ENCODE measurements at places on chromosomes 6 and 20.

- no peak for DNase-seq
These were observed 162.2 kb upstream of the BMP5 start for GRCh38 chr6:56037601-56038000.

DNA sequence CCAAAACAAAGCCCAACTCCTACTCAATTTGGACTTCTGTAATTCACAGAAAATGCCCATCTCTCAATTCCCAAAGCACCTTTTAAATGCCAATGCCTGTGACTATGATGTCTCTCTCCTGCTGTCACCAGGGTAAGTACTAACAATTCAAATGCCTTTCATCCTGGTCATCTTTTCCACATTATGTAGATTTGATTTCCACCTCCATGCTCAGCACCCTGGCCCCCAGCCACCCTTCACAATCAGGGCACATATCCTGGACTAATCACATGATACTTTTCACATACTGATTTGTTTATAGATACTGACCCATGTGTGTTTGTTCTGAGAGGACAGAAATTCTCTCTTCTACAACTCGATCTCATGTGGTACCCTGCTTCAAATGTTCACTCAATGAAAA is 236.3 kb downstream of the PTPRK start:
- no peak for DNase-seq

GRCh38 chr20:37986873-37987601 is 46.2 kb downstream of the TTI1 start:
- peak; percentile 64 for DNase-seq

DNA sequence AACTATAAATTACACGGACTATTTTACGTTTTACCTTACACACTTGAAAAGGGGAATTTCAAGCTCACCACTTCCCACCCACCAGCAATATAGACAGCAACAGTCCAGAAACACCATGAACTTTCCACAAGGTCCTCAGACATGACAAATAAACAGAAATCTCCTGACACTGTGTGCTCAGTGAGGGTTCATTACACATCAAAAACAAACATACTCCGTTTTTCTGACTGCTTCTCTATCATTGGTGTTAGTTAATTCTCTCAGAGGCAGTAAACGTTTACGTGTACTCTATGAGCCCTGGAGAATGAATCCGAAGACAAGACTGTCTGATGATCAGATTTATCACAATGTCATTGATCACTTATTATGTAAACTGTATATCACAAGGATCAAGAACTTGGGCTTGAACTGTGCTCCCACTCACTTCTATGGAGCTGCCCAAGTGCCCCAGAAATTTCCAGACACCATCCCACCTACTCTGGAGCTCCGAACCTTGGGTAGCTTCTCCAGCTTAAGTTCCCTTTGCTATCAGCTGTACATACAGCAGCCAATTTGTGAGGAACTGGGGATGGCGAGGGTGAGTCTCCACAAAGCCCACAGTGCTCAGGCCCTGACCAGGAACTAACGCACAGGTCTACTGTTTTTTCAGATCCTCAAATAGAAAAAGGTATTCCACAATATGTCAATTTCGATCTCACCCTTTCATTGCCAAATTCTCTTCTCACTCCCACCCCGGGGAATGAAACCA is 86.0 kb downstream of the ALDH8A1 start:
- DNase-seq, result no peak

- no peak for DNase-seq
These were observed 183.7 kb downstream of the MBOAT1 start for GRCh38 chr6:20028562-20028961.

GRCh38 chr6:43869792-43870659 is 100.0 kb downstream of the VEGFA start:
- no peak for DNase-seq

DNA sequence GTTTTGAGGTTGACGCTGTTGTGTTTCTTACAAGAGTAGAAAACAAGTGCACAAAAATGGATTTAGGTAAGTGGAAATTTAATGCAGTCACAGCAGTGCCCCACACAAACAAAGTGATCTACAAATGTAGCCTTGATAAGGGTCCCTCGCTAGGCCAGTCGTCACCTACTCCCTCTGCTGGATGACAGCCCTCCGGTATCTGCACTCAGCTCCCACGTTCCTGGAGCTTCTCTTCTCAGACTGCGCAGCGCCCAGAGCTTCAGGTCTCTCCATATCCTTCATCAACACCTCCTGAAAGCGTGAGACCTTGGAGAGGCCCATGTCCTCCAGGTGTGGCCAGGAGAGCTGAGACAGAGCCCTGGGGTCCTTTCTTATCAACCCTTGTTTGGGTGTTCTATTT is 58.3 kb upstream of the MAP3K4 start:
- no peak for DNase-seq

DNA sequence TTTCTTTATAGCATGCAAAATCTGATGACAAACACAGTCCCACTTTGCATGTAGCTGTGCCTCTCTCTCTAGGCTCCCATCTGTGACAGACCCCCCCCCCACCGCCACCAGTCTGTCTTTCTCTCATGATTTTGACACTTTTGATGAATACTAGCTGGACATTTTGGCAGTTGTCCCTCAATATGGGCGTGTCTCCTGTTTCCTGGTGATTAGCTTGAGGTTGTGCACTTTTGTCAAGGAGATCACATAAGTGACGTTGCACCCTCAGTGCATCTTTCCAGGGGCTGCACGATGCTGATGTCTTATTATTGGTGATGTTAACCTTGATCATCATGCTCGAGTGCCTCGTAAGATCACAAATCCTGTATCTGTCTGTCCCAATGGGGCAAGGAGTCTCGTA is 155.1 kb downstream of the EYA2 start:
- DNase-seq, result no peak

DNA sequence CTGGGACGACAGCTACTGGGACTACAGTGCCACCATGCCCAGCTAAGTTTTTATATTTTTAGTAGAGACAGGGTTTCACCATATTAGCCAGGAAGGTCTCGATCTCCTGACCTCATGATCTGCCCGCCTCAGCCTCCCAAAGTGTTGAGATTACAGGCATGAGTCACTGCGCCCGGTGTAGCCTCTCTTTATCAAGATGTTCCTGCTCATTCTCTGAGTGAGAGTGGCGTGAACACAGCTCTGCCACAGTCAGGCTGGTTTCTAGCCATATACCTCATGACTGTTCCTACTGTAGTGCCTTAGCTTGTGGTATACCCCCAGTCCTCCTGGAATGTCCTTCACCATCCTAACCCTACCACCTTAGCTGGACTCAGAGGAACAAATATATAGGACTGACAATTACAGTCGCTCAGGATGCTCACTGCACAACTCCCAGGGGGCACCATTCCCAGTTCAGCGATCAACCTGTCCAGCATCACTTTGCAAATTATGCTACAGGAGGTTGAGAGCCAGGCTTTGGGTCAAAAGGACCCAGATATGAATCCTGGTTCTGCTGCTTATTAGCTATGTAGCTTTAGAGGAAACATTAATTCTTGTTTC is 86.3 kb downstream of the CHMP4B start:
- DNase-seq, result no peak

- DNase-seq, result no peak
These were observed 365.3 kb upstream of the PTCHD4 start for GRCh38 chr6:48476257-48476656.

GRCh38 chr6:134517145-134517658 is 199.3 kb upstream of the SGK1 start:
- DNase-seq, result peak; percentile 73

DNA sequence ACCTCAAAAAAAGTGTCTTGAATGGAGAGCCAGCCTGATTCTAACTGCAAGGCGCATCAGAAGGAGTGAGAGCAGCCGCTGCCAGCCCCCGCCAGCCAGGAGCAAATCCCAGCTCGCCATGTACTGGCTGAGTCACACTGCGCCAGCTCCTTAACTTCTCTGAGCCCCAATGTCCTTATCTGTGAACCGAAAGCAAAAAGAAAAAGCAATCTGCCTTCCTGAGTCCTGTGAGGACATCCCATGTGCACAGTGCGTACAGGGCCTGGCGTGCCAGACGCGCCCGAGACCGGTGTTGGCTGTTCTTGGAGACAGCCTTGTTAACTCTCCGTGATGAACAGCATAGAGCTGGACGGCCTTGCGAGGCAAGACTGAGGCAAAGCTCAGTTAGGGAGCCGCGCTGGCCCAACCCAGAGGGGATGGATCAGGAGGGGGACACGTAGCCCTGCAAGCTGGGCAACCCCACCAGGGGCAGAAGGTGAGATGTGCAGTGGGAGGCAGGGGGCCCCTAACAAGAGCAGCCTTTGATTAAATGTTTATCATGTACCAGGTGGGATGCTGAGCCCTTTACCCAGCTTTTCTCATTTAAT is 122.7 kb downstream of the AGPAT4 start:
- no peak for DNase-seq

GRCh38 chr20:42565235-42565995 is 624.3 kb downstream of the PTPRT start:
- DNase-seq, result no peak

DNA sequence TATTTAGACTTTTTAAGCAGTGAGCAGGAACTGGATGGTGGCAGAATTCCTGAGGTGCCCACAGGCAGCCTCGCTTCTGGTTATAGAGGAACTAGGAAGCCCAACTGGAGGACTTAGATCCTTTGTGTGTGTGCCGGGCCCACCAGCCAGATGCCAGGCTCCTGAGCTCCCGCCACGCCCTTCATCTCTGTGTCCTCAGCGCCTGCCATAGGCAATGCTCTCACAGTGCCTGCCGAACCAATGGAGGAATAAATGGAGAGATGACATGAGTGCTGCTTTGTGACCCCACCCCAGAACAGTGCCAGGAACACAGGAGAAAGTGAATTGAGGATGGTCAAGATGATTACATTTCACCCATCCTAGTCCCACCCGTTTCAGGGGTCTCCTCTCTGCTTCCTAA is 146.0 kb downstream of the UNC5CL start:
- no peak for DNase-seq

- DNase-seq, result no peak
These were observed 128.3 kb downstream of the MAP3K7 start for GRCh38 chr6:90458353-90459224.

- peak; percentile 74 for DNase-seq
These were observed 31.0 kb upstream of the PCMTD2 start for GRCh38 chr20:64224351-64225170.

DNA sequence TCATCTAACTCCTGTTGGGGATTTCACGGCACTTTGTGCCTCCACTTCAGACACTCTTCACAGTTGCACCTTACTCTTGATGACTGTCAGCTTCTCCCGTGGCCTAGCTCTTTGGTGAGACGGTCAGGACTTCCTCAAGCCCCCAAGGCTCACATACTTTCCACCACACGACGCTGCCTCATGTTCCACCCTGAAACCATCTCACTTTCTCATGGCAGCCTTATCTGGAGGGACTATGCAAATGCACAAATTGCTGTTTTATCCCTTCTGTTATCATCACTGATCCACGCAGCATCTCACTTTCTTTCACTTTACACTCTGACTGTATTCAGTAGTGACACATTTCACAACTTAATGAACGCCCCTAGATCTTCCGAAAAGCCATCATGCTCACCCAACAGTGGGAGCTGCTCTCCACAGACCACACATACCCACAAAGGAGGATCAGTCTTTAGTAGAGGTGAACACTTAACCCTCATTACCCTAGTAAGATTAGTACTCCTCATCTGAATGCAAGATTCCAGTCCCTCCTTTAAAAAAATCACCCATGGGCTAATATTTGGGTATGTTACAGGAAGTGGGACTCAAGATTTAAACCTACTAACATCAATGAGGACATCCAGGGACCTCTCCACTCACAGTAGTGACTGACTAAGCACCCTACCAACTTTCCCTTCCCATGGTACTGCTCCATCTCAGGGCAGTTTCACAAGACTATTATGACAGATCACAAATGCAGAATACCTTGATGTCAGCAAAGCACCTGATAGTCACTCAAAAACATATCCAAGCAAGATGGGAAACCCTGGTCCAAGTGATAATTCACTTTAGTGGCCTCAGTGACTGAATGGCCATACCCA is 35.4 kb downstream of the FYN start:
- no peak for DNase-seq

GRCh38 chr6:82348130-82348529 is 15.5 kb upstream of the TPBG start:
- no peak for DNase-seq

DNA sequence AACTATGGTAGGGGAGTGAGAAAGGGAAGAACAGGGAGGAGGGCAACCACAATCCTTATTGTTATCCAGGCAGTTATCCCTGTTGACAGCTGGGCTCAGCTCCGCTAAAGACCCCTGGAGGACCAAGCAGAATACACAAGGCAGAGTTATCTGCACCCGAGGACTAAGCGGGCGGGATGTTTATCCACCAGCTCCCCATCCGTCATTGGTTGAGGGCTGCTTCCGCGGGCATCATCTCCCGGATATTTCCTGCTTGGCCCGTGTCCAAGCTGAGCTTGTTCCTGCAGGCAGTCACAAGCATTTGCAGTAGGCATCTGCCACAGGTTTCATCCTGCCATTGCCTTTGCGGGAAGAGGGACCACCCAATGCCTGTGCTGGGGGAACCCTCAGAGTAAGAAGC is 102.1 kb downstream of the DLGAP4 start:
- DNase-seq, result no peak

DNA sequence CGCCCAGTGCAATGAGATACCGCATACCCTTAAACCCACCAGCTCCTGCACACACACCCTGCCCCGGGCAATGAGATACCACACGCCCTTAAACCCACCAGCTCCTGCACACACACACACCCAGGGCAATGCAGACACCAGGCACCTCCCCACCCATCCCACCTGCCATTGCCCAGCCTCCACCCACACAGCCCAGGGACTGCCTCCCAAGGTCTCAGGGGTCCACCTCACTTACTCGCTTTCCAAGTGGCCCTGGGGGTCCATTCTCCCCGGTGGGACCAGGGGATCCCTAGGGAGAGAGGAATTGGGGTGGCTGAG is 24.0 kb downstream of the COL11A2 start:
- peak; percentile 40 for DNase-seq

GRCh38 chr20:60970601-60971000 is 281.5 kb upstream of the CDH4 start:
- no peak for DNase-seq

GRCh38 chr20:62736407-62737071 is 27.9 kb downstream of the NTSR1 start:
- no peak for DNase-seq

DNA sequence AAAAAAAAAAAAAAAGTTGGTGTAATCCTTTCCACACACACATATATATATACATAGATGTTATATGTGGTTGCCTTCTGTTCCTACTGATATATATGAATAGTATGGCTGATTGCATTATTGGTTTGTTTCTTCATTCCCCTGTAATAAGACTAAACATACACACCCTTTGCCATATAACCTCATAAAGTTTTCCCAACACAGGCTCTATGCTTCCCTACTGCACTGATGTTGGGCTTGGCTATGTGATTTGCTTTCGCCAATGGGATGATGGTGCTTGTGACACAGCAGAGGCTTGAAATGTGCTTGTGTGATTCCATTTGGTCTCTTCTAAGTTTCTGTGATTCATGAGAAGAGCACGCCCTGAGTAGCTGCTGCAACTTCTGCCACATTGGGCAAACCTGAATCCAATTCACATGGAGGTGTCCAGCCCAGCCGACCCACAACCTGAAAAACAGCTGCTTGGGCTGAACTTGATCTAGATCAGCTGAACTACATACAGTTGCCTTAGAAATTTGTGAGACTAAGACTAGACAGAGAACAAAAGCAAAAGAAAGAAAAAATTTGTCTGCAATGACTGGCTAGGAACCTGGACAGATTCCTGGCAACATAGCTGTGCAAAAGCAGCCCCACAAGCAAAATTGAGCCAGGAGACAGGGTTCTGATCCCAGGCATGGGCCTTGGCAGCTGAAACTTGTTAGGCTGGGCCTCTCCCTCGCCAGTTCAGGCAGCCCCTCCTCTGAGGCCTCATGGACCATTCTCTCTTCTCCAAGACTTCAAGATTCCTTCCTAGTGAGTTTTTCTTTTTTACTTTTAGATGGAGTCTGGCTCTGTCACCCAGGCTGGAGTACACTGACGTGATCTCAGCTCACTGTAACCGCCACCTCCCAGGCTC is 13.4 kb upstream of the TBC1D20 start:
- DNase-seq, result no peak
